ENCODE measurements at places on chromosomes 11 and 22.
A peak's percentile ranks its signal among the peaks of the same experiment; 100 is the strongest.

DNA sequence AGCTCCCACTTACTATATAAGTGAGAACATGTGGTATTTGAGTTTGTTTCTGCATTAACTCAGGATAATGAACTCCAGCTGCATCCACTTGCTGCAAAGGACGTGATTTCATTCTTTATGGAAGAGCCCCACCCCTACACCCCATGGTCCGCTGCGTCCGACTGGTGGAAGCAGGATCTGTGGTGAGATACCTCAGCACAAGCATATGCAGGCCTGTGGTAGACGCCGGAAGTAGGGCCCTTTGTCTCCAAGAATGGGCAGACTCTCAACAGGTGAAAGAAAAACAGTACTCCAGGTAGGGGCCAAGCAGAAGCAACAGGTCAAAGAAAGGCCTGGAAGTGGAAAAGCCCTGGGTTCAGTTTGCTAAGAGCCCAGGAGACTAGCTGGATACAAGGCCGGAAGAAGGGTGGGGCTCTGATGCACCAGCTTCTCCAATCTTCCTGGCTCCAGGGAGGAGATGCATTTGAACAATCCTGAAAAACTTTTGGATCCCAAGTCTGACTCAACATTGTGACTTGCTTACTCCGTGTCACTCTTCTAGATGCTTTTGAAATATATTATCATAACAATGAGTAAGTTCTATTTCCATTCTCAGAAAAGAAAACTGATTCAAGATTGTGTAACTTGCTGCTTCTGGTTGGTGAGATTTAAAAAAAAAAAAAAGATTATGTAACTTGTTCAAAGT, 30.4 kb downstream of the NEAT1 start:
- DNase-seq: no peak

DNA sequence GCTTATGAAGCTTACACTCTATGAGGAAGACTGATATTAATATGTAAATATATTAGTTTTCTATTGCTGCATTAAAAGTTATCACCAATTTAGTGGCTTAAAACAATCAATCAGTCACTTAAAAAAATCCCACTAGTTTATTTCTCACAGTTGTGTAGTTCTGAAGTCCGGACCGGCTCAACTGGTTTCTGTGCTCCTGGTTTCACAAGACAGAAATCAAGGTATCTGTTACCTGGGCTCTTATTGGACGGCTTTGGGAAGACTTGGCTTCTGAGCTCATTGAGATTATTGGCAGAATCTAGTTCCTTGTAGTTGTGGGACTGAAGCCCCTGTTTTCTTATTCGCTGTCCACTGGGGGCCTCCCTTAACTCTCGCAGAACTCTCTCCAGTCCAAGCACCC, 343.0 kb downstream of the RAB38 start:
- DNase-seq: no peak

DNA sequence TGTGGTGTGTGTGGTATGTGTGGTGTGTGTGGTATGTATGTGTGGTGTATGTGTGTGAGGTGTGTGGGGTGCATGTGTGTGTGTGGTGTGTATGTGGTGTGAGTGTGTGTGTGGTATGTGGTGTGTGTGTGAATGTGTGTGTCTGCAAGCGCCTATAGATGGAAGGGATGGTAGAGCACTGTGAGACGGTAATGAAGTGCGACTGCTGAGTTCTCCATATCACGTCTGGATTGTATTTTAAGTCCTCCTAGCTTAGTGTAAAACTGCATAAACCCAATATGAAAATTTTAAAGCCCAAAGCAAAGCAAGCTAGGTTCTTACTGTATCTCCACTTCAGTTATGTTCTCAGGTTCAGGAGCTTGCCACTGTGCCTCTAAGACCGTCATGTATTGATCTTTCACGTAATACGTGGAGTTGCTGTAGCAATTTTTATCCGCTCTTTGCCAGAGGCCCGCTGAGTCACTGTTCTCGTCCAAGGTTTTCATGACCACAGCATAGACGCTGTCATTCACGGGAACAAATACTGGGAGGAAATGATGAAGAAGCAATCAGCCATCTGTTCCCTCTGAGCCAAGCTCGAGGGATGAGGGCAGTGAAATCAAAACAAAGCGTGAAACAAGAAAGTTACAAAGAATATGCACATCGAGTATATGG, 5.5 kb downstream of the PLET1 start:
- no peak for DNase-seq

GRCh38 chr11:17221968-17222367, 14.2 kb upstream of the PIK3C2A start:
- no peak for DNase-seq

DNA sequence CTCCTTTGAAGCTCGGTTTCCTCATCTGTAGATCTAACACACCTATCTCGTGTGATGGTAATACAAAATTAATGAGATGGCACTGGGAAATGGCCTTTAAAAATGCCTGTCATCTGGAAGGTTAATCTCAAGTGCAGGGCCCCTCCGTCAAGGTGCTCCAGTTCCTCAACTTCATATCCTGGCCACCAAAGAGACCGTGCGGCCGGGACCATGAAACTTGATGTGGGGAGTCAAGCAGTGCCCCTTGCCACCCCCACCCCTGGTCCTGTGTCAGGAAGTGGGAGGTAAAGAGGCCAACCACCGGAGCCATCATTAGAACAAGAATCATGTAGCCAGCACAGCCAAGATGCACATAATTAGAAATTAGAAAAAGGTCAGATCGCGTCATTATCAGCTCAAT, 108.2 kb downstream of the FEZ1 start:
- DNase-seq: no peak

- peak; percentile 91 for DNase-seq
Measured at GRCh38 chr11:30488304-30488998, 97.7 kb downstream of the MPPED2 start.
